ENCODE measurements at places on chromosomes 7 and 10. TPM values are rescaled to one million over a fixed set of nuclear protein-coding genes. Genes with fewer than 3 reads are reported as not detected.

GRCh38 chr7:105024734-105025133 is 10.7 kb downstream of the KMT2E start:
- H3K36me3 ChIP-seq: no peaks in the 10 kb centered on the region
- no peak for DNase-seq
- peaks cover 36% of the 10 kb centered on the region for H3K4me1 ChIP-seq

DNA sequence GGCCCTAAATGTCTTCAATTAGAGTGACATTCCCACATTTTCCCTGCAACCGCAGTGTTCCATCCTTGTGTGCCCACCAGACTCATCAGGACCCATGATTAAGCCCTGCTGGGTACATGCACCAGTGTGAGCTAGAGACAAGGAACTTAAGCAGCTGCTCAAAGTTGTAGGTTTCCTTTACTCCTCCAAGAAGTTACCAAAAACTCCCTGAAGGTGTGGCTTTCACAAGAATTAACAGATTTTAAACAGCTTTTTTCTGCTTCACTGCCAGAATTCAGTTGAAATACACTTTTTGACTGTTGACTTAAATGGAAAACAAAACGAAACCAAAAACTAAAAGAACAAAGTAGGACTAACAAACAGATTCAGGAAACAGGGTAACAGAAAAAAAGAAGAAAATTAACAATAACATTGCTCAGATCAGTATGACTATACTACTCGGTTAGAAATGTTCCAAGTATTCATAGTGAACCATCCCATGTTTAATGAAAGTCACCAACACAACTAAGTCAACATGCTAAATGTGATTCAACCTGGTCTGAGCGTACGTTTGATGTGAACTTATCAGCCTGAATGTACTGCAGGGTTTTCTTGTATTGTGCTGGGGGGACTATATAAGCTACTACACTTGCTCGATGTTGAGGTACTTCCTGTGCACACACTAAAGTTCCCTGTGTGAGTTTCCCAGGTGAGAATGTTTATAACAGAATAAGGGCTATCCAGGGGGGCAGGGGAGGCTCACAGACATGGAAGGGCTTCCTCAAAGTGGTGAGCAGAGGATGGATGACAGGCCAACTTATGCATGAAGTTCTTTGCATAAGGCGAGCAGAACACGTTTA is 22.2 kb downstream of the SLC37A3 start:
- peaks cover 7% of the 10 kb centered on the region for H3K36me3 ChIP-seq
- H3K4me1 ChIP-seq: no peaks in the 10 kb centered on the region
- H3K27me3 ChIP-seq: no peaks in the 10 kb centered on the region
- no peak overlapping the region for H3K27ac ChIP-seq
- no peak for DNase-seq
- no peak overlapping the region for H3K4me3 ChIP-seq

DNA sequence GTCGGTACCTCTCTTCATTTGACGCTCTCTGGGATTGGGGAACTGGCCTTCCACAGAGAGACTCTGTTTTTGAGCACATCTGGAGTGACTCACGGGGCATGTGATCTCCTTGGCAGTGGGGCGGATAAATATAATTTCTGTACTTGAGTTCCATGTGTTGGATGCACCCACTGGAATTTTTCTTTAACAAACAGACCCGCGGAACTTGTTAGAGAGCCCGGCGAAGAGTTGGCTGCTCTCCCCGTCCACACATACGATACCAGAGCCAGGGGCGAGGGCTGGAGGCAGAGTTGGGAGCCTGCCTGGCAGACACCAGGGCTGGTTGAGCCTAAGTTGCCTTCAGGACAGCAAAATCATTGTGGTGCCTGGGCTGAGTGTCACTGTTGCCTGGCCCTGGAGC is at the start of gene FAM180A:
Gene FAM180A, minus strand, starts transcription at position 44 of the 400 bp plus-strand sequence. CDS start 233 bp downstream, outside the sequence.
- H3K27me3 ChIP-seq: no peaks in the 10 kb centered on the region
- no peaks in the 10 kb centered on the region for H3K36me3 ChIP-seq
- DNase-seq: no peak
- peaks cover 9% of the 10 kb centered on the region for H3K4me1 ChIP-seq
- no peak within 1 kb of the TSS for H3K4me3 ChIP-seq

The CYP3A5 gene
- not detected for total RNA-seq

GRCh38 chr7:25303281-25304181 is 75.2 kb upstream of the NPVF start:
- no peak overlapping the region for H3K4me3 ChIP-seq
- H3K36me3 ChIP-seq: no peaks in the 10 kb centered on the region
- peaks cover 28% of the 10 kb centered on the region for H3K4me1 ChIP-seq
- peak overlapping the region; percentile 32 for H3K27ac ChIP-seq
- H3K27me3 ChIP-seq: no peaks in the 10 kb centered on the region

DNA sequence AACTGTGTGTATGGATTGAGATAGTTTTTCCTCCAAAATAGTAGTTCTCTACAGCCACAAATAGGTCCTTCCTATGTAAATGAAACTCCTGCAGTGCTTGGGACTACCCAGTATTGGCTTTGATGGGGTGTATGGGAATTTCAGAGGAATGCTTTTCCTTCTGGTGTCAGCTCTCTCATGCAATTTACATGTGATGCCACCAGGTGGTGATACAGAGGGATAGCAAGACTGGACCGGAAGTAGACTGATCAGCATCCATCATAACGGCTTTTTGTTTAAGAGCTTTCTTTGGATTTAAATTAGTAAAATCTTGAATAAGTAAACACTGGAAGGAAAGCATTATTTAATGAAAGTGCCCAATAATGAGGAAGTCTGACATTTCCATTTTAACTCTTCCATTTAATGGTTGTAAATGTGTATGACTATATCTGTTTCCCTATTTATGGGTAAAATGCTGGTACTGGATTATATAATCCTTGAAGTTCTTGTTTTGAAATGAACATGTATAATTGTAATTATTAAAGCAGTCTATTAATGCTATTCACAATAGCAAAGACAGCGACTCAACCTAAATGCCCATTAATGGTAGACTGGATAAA is 22.7 kb downstream of the DYNC1I1 start:
- H3K4me1 ChIP-seq: no peaks in the 10 kb centered on the region
- no peak for DNase-seq
- H3K27me3 ChIP-seq: peaks cover 8% of the 10 kb centered on the region
- no peak overlapping the region for H3K27ac ChIP-seq
- H3K36me3 ChIP-seq: no peaks in the 10 kb centered on the region
- no peak overlapping the region for H3K4me3 ChIP-seq

DNA sequence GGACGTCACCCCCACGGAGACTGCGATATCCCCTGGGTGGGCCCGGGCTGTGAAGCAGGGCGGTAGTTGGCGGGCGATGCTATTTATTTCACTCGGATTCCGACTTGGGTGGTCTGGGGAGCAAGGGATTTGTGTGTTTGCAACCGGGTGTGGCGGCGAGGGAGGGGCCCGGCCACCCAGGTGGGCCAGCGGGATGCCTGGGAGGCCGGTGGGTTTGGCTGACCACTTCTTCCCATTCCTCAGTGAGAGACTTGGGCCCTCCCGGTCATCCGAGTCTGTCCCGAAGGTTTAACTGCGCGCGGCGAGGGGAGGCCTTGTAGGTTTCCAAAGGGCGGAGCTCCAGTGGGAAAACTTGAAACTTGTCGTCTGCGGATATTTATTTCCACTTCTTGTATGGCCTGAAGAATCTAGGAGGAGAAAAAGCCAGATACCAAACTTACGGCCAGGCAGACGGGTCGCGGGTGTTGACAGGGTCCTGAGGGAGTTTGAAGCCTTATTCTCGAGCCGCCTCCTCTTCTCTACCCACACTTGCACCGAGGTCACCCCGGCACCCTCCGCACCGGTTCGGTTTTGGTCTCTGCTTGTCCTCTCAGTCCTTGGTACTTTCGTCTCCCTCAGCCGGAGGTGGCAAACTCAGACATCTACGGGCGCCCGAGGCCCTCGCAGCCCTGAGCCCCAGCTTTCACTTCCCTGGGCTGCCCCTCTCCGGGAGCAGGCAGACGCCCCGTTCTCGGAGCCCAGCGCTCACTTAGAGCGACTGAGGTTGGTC is 17.9 kb downstream of the ZNF316 start:
- no peak overlapping the region for H3K27ac ChIP-seq
- no peak overlapping the region for H3K4me3 ChIP-seq
- H3K27me3 ChIP-seq: peaks cover 6% of the 10 kb centered on the region

DNA sequence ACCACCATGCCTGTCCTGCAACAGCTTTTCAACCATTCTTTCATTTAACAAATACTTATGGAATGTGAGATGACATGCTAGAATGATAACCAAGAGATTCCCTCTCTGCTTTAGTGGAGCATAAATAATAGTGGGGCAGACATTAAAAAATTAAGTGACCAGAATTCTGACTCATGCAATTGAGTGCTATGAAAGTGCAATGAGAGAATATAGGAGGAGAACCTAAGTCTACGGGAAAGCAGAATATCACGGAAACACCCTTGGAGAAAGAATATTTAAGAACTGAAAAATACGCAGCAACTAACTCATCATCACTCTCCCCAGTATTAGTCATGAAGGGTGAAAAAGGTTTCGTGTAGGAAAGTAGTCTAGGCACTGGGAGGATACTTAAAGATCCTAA is 7.1 kb downstream of the KIF5B start:
- no peak overlapping the region for H3K4me3 ChIP-seq
- H3K27me3 ChIP-seq: no peaks in the 10 kb centered on the region
- DNase-seq: no peak
- peaks cover 54% of the 10 kb centered on the region for H3K4me1 ChIP-seq
- H3K27ac ChIP-seq: peak overlapping the region; percentile 1

The PTPRN2 gene
- 32.2 TPM for total RNA-seq

DNA sequence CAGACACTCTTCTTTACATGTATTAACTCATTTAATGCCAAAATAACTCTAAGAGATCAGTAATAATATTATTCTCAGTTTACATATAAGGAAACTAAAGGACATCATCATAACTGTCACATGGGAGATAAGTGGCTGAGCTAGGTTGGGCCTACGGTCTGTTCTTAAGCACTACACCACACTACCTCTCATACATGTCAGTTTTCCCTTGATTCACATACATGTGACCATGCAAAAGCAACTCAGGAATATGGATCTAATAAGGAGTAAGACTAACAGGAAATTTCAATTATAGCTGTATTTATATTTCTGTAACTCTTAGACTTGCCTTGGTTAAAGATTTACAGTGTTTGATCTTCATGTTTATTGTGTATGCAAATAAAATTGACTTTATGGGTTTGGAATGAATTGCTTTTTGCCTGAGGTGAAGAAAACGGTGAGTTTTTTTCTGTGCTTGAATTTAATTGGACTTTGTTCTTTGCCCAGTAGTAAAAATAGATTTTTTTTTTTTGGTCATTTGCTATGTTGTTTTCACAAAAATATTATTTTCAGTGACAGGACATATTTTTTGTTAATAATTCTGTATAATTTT is 69.7 kb downstream of the CYP51A1 start:
- H3K36me3 ChIP-seq: peaks cover 4% of the 10 kb centered on the region
- no peak overlapping the region for H3K4me3 ChIP-seq
- H3K27ac ChIP-seq: no peak overlapping the region
- no peaks in the 10 kb centered on the region for H3K4me1 ChIP-seq

Measured in neural crest cell (in vitro differentiated cells).